ENCODE measurements at places on chromosomes 4 and X. TPM values are rescaled to one million over a fixed set of nuclear protein-coding genes. Genes with fewer than 3 reads are reported as not detected.

DNA sequence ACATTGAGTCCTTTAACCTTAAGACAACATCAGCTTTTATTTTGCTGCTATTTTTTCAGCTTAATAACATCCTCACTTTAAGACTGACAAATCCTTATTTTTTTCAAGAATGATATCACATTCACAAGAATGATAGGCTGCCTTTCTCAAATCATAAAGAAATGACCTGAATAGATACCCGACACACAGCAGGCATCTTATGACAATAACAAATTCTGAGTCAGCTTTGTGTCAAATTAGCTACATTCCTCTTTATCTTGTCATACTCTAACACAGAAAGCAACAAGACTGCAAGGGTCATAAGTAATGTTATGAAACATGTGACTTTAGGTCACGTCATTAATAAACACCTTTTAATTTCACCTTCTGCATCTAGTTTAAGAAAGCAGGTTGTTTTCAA, 2387.6 kb downstream of the PCDH7 start:
- no peak for DNase-seq

- DNase-seq = no peak
Observed at GRCh38 chr4:6267573-6267972, 2.1 kb upstream of the WFS1 start.

DNA sequence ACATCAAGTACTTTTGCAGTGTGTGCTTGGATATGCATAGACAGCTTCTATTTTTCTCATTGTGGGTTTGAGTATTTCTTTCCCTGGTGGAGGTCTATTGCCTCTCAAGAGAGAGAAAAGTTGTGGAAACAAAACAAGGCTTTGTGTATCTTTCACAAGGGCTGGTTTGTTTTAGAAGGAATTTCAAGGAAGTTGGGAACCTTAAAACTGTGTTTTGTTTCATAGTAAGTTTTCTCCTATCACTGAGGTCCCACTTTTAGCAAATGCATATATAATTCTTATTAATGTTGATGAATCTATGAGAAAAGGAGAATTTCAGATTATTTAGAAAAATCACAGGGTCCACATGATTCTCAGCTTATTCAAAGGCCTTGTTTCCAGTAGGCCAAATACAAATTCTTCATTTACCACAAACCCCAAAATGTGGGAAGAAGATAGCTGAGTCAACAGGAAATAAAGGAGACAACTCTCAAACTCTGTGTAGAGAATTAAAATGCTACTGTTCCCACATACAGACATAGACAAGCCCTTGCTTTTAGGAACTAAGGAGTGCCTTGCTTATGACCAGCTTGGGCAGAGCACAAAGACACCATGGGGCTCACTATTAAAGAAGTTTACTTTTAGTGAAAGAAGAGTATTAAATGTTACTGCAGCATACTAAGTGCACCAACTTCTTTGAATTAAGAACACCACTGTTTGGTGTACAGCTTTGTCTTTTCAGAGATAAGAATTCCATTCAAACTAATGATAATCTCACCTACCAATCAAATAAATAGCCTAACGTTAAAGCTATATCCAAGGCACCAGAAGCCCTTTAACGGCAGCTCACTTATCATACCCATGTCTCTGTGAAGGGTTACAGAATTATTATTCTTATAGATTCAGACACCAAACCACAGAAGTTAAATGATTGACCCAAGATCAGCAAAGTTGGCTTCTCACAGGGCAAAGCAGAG, 177.4 kb upstream of the LEF1 start:
- no peak for DNase-seq

DNA sequence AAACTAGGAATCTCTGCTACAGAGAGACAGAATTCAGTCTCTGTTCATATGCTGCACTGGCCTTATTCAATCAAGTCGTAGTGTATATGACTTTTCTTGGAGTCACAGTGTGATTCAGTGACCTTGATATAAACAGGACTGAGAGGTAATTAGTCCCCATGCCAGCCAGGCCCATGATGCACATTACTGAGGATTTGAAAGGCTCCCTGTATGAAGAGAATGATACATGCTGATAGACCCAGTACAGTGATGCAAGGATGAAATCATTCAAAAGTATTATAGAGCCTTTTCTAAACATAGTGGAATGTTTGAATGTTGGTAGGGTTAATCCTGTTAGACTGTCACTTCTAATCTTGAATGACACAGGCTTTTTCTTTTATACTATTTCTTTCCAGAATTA, 34.1 kb downstream of the ANXA3 start:
- DNase-seq = no peak

DNA sequence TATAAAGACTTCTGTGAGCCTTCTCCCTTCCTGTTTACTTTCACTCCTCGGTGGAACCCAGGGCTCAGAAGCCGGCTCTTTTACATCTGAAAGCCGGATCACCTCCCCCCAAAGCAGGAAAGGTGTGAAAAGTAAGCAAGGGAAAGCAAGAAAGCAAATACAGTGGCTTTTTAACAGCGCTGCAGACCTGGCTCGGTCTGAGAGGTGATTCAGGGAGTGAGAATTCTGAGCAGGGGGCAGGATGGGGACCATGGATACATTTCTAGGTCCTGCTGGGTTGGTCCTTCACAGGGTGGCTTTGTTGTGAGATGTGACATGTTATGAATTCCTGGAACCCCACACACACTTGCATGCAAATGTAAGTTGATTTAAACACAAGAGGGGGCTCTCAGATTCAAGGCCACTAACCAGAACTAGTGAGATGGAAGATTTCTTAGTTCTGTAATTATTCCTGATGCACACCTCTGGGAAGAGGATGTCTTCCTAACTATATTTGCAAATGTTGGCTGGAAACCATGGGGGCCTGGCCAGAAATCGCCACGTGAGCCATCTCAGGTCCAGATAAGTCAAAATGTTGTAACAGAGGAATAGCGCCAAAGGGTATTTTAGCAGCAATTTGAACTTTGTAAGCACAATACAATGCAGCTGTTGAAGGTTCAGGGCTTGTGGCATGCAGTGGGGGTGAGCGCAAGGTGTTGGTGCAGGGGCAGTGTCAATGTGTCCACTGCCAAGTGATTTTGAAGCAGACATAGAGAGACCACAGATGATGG, 670.1 kb upstream of the LCORL start:
- no peak for DNase-seq

- DNase-seq = no peak
Observed at GRCh38 chrX:614136-614535, 16.5 kb upstream of the SHOX start.

- DNase-seq = no peak
Observed at GRCh38 chrX:78106651-78106986, 2.6 kb downstream of the PGK1 start.

DNA sequence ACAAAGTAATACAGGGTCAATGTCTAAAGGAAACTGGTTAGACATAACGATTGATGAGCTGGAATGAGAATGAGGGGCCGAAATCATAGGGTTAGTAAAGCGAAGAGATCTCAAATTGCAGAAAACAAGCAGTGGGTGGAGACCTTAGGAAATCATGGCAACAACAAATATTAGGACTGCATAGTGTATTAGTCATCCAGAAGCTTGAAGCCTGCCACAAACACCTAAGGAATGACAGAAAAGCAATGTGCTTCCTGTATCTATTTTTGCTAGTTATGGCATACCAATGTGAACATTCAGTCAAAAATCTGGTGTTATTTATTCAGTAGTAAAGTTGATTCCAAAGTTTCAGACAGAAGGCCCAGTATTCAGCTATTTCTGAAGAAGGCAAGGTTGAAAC, 410.9 kb upstream of the CT83 start:
- DNase-seq = no peak

DNA sequence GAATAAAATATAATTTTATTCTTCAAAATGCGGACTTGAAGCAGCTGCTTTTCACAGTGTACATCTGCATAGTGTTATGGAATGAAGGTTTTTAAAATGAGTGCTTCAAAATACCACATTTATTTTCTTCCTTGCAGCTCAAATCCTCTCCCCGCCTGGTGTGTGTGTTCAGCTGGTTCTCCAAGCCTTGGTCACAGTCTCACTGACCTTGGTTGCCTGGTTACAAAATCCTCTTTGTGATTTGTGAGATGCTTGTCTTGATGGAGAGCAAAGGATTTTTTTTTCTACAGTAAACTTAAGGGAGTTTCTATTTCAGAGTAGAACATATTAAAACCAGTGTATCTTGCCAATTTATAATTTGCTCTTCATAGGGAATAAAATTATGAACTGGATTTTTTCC, 139.2 kb downstream of the PCDH18 start:
- DNase-seq = no peak

DNA sequence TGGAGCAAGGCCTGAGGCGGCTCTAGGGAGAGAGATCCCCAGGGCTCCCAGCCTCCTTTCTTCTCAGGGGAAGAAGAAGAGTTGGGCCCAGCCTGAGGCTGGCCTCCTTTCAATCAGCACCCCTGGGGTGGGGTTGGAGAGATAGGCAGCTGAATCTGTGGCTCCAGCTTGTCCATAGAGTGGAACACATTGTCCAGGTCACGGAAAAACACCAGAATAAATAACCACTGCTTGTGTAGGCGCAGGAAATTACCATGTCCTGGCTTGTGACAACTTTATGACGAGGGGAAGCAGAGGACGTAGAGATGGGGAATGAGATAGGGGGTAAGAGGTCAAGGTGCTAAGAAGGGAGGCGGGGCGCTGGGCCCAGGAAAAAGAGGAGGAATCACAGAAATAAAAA, 80.8 kb upstream of the EFNB1 start:
- DNase-seq = no peak

GRCh38 chr4:184255871-184256642, 38.4 kb upstream of the ENPP6 start:
- no peak for DNase-seq

GRCh38 chr4:184080674-184081073, 137.0 kb downstream of the ENPP6 start:
- DNase-seq = no peak

DNA sequence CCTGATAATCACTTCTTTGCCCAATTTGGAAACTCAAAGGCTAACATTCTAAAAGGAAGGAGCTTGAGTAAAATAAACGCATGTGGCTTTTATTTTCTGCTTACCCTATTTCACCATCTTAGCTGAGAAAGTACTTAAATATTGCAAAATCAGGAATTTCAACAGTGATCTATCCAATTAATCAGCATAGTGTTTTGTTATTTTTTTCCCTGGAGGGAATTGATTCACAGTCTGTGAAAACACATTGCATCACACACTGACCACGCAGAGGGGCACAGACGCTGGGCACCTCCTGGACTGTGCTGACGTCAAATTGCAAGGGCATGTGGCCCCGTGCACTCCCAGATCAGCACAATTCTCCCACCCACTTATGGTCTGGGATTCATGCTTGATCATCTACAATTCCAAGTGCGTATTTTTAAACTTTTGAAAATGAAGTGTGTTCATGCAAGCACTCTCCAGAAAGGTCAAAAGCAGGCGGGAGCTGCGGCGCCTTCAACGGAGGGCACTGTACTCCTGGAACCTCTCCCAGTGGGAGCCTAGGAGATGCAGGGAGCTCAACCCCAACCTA, 320.6 kb upstream of the PPARGC1A start:
- DNase-seq = no peak

- no peak for DNase-seq
Observed at GRCh38 chr4:29336861-29337260, 1383.3 kb upstream of the PCDH7 start.

- no peak for DNase-seq
Observed at GRCh38 chrX:119398587-119398973, 556 bp upstream of the SLC25A43 start.

GRCh38 chrX:119398974-119399771, at the start of gene SLC25A43:
TSS of gene SLC25A43 (plus strand) at chrX:119399336. CDS start at chrX:119399404, 68 bp downstream.
- DNase-seq = peak; percentile 32

DNA sequence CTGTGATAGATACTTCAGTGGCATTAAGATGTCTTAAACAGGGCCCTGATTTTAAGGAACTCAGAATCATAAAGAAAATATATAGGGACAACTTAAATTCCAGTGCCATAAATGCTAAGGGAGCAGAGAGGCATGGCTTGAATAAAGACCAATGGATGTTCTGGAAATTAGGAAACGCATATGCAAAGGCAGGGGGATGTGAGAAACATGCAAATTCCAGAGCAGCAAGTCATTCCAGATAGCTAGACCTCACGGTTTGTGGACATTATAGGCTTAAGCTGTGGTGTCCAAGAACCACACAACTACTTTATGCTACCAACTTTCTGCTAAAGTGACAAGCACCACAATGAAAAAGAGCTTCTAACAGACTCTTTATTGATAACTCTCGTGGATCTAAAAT, 132.6 kb upstream of the ANK2 start:
- no peak for DNase-seq

- DNase-seq = no peak
Observed at GRCh38 chr4:166763018-166763417, 471.3 kb downstream of the SPOCK3 start.

- DNase-seq = no peak
Observed at GRCh38 chr4:87031920-87032319, 97.1 kb downstream of the AFF1 start.

GRCh38 chr4:65472531-65472930, 197.8 kb downstream of the EPHA5 start:
- no peak for DNase-seq

- no peak for DNase-seq
Observed at GRCh38 chrX:69286565-69286906, 121.3 kb upstream of the PJA1 start.

CT45A5 gene
- not detected for total RNA-seq

PQBP1 gene
- total RNA-seq = 81.0 TPM

AVPR2 gene
- total RNA-seq = 0.24 TPM

LUZP4 gene
- not detected for total RNA-seq

SSX1 gene
- not detected for total RNA-seq

SHROOM2 gene
- 2.3 TPM for total RNA-seq

BMP15 gene
- not detected for total RNA-seq

KCND1 gene
- total RNA-seq = 0.19 TPM

MGARP gene
- total RNA-seq = 0.19 TPM

LNX1 gene
- 1.6 TPM for total RNA-seq

NSUN7 gene
- 1.3 TPM for total RNA-seq

BANK1 gene
- total RNA-seq = 1.7 TPM

NKX3-2 gene
- total RNA-seq = under 0.01 TPM

ETDB gene
- total RNA-seq = not detected

CAMK2D gene
- total RNA-seq = 27.9 TPM

TMEM271 gene
- total RNA-seq = 0.05 TPM

SERTM2 gene
- total RNA-seq = 0.14 TPM

TIMM17B gene
- total RNA-seq = 60.9 TPM

MYL5 gene
- 34.1 TPM for total RNA-seq

HS6ST2 gene
- total RNA-seq = 1.3 TPM

FAM184B gene
- total RNA-seq = 0.05 TPM

TCEAL5 gene
- 0.42 TPM for total RNA-seq

DIAPH2 gene
- 13.1 TPM for total RNA-seq
